Pons (tissue), 1 donor: ENCODE measurements at places on chromosomes 1 and 21.

GRCh38 chr1:115890580-115890979 is 49.7 kb upstream of the NHLH2 start:
- DNase-seq: peak; percentile 58

DNA sequence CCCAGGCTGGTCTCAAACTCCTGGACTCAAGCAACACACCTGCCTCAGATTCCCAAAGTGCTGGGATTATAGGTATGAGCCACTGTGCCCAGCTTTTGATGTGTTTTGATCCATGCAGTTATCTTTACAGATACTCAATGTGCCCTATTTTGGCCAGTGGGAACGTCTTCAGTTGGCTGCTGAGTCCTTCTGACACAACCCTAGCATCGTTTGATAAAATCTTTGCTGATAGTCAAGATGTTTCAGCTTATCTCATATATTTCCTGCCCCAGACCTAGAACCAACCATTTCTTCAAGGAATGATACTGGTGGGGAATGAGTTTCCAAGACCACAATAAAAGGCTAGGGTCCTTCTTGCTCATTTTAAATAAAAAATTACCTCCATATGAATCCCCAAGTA is 11.6 kb downstream of the POGZ start:
- no peak for DNase-seq

- no peak for DNase-seq
Observed at GRCh38 chr1:211155040-211155439, 21.1 kb upstream of the KCNH1 start.

GRCh38 chr1:114075546-114076242 is 78.0 kb downstream of the SYT6 start:
- no peak for DNase-seq

GRCh38 chr1:247441606-247442005 is 16.3 kb downstream of the OR2B11 start:
- DNase-seq: no peak

DNA sequence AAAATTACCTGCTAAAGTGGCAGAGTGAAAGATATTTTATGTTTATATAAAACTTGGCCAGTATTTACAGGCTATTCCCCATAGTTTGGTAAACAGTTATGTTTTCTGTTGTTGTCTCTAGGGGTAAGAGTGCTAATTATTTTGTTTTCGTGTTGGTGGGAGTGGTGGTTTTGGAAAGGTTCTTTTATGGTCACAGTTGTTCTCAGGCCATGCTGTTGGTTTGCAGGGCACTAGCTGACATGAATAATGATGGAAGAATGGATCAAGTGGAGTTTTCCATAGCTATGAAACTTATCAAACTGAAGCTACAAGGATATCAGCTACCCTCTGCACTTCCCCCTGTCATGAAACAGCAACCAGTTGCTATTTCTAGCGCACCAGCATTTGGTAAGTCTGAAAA is 92.5 kb downstream of the ITSN1 start:
- DNase-seq: no peak

DNA sequence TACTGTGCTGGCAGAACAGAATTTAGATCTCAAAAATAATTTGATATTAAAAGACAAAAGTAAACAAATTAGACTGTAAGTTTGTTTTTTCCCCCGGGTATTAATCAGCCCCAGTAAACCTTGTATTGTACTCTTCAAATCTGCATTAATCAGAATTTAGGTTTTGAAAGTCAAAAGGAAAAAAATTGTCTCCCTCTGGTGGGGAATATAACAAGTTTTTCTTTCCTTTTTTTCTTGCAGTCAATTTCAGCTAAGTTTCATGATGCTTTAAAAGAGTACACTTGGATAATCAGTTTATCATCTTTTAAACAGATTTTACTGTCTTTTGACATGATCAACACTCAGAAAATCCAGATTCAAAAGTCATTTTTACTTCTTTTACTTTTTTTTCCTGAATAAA is 134.5 kb upstream of the PKN2 start:
- DNase-seq: peak; percentile 41
